ENCODE measurements at places on chromosomes 4 and X. TPM values are rescaled to one million over a fixed set of nuclear protein-coding genes. Genes with fewer than 3 reads are reported as not detected.

The SLC10A4 gene
- total RNA-seq: under 0.01 TPM

The SYTL4 gene
- 32.9 TPM for total RNA-seq

The FAM9C gene
- total RNA-seq: under 0.01 TPM

The SLITRK4 gene
- total RNA-seq: 6.1 TPM

The ANXA10 gene
- total RNA-seq: 0.32 TPM

The GRSF1 gene
- 117 TPM for total RNA-seq

The SRPX gene
- total RNA-seq: 35.4 TPM

The DDX53 gene
- total RNA-seq: under 0.01 TPM

The APOO gene
- total RNA-seq: 7.4 TPM

The DDIT4L gene
- 3.5 TPM for total RNA-seq

The GLRA3 gene
- not detected for total RNA-seq

The CBLL2 gene
- not detected for total RNA-seq

The MAGEB2 gene
- not detected for total RNA-seq

The CRLF2 gene
- total RNA-seq: not detected

The FOXP3 gene
- under 0.01 TPM for total RNA-seq

The LPAR4 gene
- total RNA-seq: 0.32 TPM

The CLGN gene
- 1.6 TPM for total RNA-seq

The TMEM271 gene
- total RNA-seq: not detected

The PGAM4 gene
- not detected for total RNA-seq

The C4orf51 gene
- not detected for total RNA-seq

The MAGED4 gene
- total RNA-seq: 34.5 TPM

The EXOC1L gene
- total RNA-seq: not detected

The FAM13A gene
- 34.1 TPM for total RNA-seq

The RRH gene
- not detected for total RNA-seq

The GYPE gene
- 0.64 TPM for total RNA-seq

The OTC gene
- total RNA-seq: not detected

The CYBB gene
- total RNA-seq: 0.32 TPM

The CT55 gene
- not detected for total RNA-seq

The RAB9B gene
- total RNA-seq: 0.64 TPM

The ZFYVE28 gene
- total RNA-seq: 3.2 TPM

The VCX3A gene
- not detected for total RNA-seq

The ATP2B3 gene
- not detected for total RNA-seq

The SLC10A3 gene
- total RNA-seq: 27.7 TPM

The GAGE1 gene
- not detected for total RNA-seq

The SLC10A7 gene
- total RNA-seq: 20.3 TPM
